ENCODE measurements at places on chromosomes 6 and 20. TPM values are rescaled to one million over a fixed set of nuclear protein-coding genes. Genes with fewer than 3 reads are reported as not detected.

GRCh38 chr6:63928613-63929012, 293.0 kb downstream of the PHF3 start:
- H3K27me3 ChIP-seq: no peaks in the 10 kb centered on the region
- no peaks in the 10 kb centered on the region for H3K36me3 ChIP-seq
- no peak for DNase-seq
- no peaks in the 10 kb centered on the region for H3K4me1 ChIP-seq
- no peak overlapping the region for H3K4me3 ChIP-seq
- no peak overlapping the region for H3K27ac ChIP-seq

- no peaks in the 10 kb centered on the region for H3K4me1 ChIP-seq
- no peak overlapping the region for H3K4me3 ChIP-seq
- no peak overlapping the region for H3K27ac ChIP-seq
- no peaks in the 10 kb centered on the region for H3K36me3 ChIP-seq
- DNase-seq: no peak
These were observed 564.2 kb downstream of the TFAP2B start for GRCh38 chr6:51382847-51383246.

The PCMTD2 gene
- total RNA-seq: 65.8 TPM

GRCh38 chr6:130520801-130521200, 155.0 kb downstream of the TMEM200A start:
- no peaks in the 10 kb centered on the region for H3K27me3 ChIP-seq
- no peaks in the 10 kb centered on the region for H3K36me3 ChIP-seq
- H3K4me3 ChIP-seq: no peak overlapping the region
- DNase-seq: no peak
- H3K27ac ChIP-seq: no peak overlapping the region

The KCNK15 gene
- 0.89 TPM for total RNA-seq

The MMP24 gene
- total RNA-seq: 5.3 TPM

The RBPJL gene
- not detected for total RNA-seq

The FKBP1C gene
- total RNA-seq: 1.1 TPM

- no peak overlapping the region for H3K27ac ChIP-seq
- H3K4me3 ChIP-seq: no peak overlapping the region
- H3K4me1 ChIP-seq: peaks cover 23% of the 10 kb centered on the region
- H3K27me3 ChIP-seq: no peaks in the 10 kb centered on the region
- DNase-seq: no peak
- peaks cover 15% of the 10 kb centered on the region for H3K36me3 ChIP-seq
These were observed 102.8 kb downstream of the ATXN1 start for GRCh38 chr6:16658348-16659034.

DNA sequence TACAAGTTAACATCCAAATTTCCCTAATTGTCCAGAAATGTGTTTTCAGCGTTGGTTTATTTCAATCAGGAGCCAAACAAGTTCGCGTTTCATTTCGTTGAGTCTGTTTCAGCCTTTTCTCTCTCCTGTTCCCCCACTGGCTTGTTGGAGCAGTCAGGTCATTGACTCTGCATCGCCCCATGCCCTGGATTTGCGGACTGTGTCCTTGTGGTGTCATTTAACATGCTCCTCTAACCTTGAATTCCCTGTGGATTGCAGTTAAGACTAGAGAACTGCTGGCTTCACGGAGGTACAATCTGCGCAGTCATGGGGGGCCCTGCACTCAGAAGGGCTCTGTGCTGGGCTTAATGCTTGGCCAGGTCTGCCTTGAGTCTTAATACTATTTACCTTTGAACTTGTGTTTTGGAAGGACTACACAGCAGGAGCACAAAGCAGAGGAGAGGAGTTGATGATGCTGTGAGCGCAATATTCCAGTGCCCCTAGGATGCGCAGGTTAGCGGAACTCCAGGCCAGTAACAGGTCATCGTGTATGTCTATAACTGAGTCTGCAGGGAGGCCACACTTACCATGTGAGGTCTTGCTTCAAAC, 5.5 kb upstream of the TBC1D32 start:
- H3K27ac ChIP-seq: no peak overlapping the region
- H3K36me3 ChIP-seq: no peaks in the 10 kb centered on the region
- no peak overlapping the region for H3K4me3 ChIP-seq
- H3K4me1 ChIP-seq: peaks cover 4% of the 10 kb centered on the region
- no peak for DNase-seq
- no peaks in the 10 kb centered on the region for H3K27me3 ChIP-seq

The EEF1A2 gene
- 0.77 TPM for total RNA-seq

DNA sequence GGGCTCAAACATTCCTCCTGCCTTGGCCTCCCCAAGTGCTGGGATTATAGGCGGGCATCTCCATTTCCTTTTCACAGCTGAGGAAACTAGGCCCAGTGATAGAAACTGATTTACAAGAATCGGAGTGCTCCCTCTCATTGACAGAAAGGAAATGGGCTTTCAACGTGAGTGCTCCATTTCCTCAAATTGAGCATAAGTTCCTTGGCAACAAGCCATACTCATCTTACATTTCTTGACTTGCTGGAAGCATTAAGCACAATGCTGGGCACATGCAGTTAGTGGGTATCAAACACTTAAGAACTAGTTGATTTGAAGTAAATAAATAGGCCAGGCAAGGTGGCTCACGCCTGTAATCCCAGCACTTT, 54.7 kb downstream of the FGD2 start:
- H3K4me1 ChIP-seq: peaks cover 12% of the 10 kb centered on the region
- H3K36me3 ChIP-seq: no peaks in the 10 kb centered on the region
- no peak overlapping the region for H3K27ac ChIP-seq
- no peak overlapping the region for H3K4me3 ChIP-seq
- no peak for DNase-seq
- no peaks in the 10 kb centered on the region for H3K27me3 ChIP-seq

DNA sequence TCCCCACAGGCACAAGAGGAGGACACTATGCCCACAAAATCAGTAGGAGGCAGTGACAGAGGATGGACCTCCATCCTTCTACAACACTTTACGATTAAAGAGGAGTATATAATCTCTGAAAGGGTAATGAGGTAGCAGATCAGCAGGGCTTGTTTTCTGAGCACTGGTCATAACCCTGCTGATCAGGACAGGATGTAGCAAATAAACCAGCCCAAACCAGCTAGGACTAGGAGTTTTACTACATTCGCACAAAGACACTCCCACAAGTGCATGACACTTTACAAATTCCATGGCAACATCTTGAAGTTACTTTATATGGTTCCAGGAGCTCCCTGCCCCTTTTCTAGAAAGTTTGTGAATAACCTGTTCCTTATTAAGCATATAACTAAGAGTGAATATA, 73.3 kb upstream of the CHD6 start:
- H3K27me3 ChIP-seq: no peaks in the 10 kb centered on the region
- no peak overlapping the region for H3K4me3 ChIP-seq
- no peaks in the 10 kb centered on the region for H3K36me3 ChIP-seq

Data from lower lobe of right lung (tissue), 2 donors.